Stimulated activated CD8-positive, alpha-beta memory T cell treated with anti-CD3 and anti-CD28 coated beads, Interleukin-7, amount 100 ng/mL, for 1 hour (primary cell): ENCODE measurements at places on chromosomes 13 and 19.

DNA sequence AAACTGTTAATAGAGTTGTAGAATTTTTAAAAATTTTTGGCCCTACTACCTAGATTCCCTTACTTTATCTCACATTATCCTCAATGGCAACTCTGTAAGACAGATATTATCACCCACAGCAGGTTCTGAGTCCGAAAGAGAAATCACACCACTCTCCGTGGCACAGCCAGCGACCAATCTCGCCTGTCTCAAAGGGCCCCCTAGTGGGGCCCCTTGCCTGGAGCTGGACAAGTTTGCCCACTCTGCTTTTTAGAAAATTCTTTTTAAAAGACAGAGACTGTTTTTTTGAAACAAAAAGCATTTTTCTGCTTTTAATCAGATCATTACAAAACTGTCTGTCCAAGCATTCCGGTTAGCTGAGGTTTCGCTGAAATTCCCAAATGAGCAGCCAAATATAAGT lies 21.7 kb downstream of the PHF11 start:
- no peak for DNase-seq

DNA sequence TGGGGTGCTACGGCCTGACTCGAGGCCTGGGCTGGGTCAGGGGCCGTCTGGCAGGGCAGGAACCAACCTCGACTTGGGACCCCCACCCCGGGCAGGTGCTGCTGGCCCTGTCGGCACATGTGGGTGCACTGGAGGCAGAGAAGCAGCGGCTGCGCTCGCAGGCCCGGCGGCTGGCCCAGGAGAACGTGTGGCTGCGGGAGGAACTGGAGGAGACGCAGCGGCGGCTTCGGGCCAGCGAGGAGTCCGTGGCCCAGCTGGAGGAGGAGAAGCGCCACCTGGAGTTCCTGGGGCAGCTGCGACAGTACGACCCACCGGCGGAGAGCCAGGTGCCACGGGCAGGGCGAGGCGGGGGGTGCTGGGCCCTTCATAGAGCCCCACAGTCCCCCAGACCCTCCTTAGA lies 5.9 kb downstream of the KLC3 start:
- no peak for DNase-seq

GRCh38 chr13:25177012-25177411 lies 4.9 kb upstream of the AMER2 start:
- no peak for DNase-seq

GRCh38 chr19:48619692-48620585 lies 633 bp downstream of the SPHK2 start:
- no peak for DNase-seq

DNA sequence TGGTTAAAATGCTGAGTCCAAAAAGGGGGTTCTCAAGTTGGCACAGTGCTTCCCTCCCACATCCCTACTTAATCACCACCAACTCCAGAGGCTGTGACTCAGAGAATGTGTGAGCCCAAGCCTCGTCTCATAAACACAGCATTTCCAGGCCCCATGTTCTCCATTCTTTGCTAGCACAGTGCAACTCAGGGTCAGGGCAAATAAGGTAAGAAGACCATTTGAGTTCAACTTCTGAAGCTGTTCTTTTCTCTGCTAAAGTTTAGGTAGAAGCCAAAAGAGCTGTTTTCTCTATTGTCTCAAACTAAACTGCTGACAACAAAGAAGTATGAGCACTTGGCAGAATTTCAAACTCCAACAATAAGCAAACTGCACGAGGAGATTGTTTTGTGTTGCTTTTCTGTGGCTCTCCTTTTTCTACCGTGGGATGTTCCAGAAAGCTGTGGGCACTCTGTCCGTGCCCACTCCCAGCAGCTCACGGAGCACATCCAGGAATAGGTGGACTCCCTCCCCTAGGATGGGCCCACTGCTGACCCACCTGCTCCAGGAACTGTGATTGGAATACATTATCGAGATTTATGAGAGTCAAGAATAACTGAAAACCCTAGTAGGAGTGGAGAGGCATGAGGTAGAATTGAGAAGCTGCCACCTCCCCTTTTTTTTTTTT lies 494.3 kb downstream of the COG6 start:
- DNase-seq = no peak

DNA sequence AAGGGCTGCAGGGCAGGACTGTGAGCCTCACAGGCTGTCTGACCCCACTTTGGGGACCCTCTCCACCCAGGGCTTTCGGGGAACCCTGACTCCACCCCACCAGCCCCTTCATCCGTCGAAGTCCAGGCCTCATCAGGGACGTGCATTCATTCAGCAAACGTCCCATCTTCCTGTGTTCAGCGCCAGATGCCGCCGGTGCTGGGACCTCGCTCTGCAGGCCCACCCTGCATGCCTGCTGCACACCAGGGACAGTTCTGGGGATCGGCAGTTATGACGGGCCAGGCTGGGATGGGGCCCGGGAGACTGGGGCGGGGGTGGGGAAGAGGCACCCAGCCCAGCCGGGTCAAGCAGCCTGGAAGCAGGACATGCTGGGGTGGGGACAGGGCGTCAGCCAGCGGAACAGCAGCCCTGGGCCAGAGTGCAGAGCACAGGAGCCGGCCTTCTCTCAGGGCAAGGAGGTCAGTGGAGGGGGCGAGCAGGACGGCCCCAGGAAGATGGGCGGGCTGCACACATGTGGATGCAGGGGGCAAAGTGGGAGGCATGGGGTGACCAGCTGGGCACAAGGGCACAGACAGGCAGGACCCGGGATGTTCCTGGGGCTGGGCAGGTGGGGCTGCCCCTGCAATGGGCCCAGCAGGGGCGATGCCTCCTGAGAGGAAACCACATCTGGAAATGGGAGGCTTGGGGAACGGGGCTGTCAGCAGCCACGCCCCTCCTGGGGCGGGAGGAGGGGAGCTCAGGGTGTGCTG lies 5.1 kb downstream of the GAMT start:
- DNase-seq = no peak

DNA sequence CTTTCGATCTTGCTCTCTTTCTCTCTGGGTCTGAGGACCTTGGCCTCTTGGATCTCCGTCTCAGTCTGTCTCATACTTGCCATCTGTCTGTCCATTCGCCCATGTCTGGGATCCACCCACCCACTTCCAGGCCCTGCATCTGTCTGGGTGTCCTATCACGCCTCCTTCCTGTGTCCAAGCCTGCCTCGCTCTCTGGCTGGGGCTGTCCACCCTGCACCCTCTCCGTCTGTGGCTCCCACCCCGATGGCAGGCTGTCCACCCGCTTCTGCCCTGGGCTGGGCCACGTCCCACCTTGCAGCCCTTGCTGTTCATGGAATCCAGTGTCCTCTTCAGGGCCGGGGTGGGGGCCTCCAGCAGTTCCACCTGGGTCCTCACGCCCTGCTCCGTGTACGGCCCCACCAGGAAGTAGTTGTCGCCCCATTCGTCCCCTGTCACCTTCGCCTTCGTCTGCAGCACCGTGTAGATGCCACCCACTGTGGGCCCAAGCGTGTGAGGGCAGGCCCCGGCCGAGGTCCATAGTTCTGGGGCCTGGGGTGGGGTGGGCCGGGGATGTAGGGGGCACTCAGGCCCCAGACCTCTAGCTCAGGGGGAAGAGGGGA lies 2.0 kb downstream of the GYS1 start:
- no peak for DNase-seq

GRCh38 chr13:43749503-43749902 lies 37.3 kb downstream of the ENOX1 start:
- no peak for DNase-seq

GRCh38 chr19:48705431-48705830 lies 9.7 kb downstream of the FUT2 start:
- DNase-seq = no peak
